Bone marrow (tissue), 2 donors: ENCODE measurements at places on chromosomes 13 and 19.

GRCh38 chr13:98461486-98462240 is 115.2 kb downstream of the STK24 start:
- no peak for DNase-seq

GRCh38 chr13:23847497-23847896 is 41.7 kb downstream of the MIPEP start:
- no peak for DNase-seq

DNA sequence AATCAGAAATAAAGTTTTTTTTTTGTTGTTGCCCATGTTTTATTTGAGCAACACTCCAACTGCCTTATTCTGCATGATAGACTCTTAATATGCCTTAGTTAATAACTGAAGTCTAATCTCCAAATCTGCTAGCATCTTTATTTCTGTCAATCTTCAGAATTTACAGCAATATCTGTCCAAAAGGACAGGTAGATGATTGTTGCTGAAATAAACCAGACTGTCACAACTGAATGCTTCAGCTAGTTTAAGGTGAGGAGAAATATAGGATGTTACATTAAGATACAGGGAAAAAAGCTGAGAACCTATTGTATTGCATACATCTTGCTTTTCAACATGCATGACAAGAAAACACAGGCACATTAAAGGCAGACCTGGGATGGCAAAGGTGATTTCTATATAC is 204.3 kb downstream of the SLITRK1 start:
- DNase-seq: no peak

- peak; percentile 92 for DNase-seq
Measured at GRCh38 chr19:38849147-38849859, 483 bp downstream of the HNRNPL start.

DNA sequence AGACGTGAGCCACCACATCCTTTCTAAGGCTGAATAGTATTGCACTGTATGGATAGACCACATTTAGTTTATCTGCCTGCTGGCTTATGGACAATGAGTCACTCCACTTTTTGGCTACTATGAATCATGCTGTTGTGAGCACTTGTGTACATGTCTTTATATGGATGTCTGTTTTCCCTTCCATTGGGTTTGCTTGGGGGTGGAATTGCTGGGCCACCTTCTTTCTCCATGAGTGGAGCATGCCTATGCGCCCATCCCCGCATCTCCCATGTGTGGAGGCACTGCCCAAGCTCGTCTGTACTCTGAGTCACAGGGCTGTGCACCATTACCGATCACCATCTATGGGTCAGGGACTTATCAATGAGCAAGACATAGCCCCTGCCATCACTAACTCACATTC is 127.2 kb upstream of the GJB6 start:
- no peak for DNase-seq

DNA sequence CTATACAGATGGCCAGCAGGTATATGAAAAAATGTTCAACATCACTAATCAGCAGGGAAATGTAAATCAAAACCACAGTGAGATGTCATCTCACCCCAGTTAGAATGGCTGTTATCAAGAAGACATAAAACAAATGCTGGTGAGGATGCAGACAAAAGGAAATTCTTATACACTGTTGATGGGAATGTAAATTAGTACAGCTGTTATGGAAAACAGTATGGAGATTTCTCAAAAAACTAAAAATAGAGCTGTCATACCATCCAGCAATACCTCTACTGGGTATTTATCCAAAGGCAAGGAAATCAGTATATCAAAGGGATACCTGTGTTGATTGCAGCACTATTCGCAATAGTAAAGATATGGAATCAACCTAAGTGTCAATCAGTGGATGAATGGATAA is 22.9 kb downstream of the COG3 start:
- DNase-seq: no peak

GRCh38 chr13:59877933-59878332 is 285.8 kb downstream of the DIAPH3 start:
- DNase-seq: no peak

DNA sequence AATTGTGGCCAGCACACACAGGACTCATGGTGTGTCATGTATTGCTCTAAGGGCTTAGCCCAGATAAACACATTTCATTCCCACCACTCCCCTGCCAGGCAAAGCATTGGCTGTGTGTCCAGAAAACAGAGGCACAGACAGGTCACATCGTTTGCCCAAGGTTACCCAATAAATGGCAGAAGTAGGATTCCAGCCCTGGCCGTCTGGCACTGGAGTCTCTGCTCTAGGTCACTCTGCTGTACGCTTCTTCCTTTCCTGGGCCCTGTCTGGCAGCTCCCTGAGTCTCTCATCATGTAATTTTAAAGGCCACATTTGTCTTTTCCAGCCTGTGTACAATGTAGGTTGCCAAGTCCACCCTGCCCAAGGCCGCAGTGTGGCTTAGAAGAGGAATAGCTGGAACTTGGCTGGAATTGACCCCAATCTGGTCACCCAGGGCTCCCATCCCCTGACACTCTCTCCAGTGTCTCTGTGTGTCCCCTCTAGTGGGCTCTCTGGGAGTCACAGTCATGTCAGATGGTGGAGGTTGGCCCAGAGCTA is 264.5 kb upstream of the TSHZ3 start:
- no peak for DNase-seq

GRCh38 chr19:43562226-43562697 is 13.1 kb downstream of the XRCC1 start:
- peak; percentile 68 for DNase-seq

- no peak for DNase-seq
Measured at GRCh38 chr13:22311734-22312404, 641.0 kb downstream of the FGF9 start.

DNA sequence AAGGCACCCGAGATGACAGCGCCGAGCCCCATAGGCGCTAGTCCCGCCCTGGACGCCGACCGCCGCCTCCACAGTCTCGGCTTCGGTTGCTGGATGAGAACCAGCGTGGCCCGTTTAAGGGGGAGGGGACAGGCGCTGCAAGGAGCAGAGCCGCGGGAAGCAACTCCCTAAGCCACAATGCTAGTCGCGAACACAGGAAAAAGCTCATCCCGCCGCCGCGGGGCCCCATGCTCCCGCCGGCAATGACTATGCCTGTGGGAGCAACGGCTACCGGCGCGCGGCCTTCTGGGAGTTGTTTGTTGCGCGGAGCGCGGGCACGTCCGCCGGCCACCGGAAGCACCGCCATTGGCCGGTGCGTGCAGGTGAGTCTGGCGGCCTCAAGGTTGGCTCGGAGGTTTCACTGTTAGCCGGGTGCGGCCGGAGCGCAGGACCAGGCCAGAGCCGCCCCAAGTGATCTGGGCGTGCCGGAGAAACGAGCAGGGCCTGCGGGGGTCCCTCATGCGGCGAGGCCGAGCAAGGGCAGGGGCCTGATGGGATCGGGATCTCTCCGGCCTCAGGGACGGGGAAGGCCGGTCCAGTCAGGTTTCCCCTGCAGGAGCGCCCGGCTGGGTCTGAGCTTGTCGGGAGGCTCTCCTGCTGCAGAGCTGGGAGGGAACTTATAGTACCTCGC is at the start of gene ZNF544:
TSS of gene ZNF544 (plus strand) at position 330 of the 670 bp plus-strand sequence. CDS start 15,110 bp downstream, outside the sequence.
- peak; percentile 28 for DNase-seq

- DNase-seq: no peak
Measured at GRCh38 chr19:49938662-49939061, 9.4 kb upstream of the NUP62 start.

- no peak for DNase-seq
Measured at GRCh38 chr19:37413313-37414084, 42.6 kb downstream of the ZNF527 start.

- no peak for DNase-seq
Measured at GRCh38 chr13:77387607-77388200, 60.8 kb upstream of the MYCBP2 start.

DNA sequence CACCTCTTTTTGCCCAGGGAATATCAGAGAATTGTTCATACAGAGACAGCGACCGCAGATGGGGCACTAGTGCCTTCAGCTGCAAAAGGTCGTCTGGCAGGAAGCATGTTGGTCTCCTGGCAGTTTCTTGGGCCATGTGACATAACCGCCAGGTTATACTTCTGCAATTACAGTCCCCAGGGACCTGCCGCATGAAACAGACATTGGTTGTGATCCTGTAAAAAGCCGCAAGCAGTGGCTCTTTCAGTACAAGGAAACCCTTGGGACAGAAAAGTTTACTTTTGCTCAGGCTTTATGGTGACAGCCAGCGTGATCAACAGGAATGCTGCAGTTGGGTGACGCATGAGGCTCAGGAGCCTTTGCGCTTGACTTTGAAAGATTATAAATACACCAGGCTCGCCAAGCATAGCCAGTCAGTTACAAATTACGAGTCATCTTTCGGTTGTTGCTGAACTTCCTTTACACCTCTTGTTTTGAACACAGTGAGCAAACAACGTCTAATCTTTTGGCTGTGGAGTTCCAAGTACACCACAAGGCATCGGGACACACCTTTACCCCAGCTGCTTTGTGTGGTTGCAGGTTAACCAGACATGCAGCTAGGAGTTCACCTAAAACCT is 50.5 kb upstream of the UBE2L5 start:
- DNase-seq: peak; percentile 80

DNA sequence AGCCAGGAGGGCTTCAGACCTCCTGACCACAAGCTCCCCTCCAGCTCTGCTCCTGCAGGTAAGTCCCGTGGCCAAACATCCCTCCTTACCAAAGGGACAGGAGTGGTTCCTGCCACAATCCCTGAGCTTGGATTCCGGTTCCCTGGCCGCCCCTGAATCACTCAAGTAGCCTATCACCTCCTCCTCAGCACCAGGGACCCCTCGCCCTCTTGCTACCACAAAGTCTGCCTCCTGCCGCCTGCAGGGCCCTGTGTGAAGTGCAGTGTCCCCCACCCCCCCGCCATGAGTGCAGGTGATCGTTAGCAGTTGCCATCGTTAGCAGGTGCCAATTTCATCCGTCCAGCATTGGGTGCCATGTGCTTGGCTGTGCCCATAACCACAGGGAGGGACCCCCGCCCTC is 40.8 kb upstream of the RANBP3 start:
- no peak for DNase-seq

DNA sequence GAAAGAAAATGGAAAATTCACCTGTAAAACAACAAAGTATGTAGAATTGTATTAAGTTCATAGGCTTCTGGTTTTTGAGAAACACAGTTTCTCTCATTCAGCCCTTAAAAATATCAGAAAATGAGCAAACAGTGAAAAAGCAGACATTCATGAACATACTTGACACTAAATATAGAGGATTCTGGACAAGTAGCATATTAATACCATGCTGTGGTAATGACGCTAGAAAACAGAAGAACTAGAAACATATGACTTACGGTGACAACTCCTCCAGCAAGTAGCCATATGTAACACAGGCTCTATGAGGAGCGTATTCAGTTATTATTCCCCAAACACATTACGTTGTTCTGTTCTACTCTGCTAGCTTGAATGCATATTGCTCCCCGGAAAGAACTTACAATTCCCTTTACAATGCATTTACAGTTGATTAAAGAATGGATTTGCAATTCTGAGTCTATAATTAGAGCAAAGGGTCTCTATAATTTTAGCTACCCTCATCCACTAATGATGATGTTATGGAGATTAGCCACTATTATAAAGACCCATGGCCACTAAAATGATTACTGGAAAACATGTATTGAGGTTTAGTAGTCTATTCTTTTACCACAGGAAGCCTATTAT is 672.1 kb downstream of the EFNB2 start:
- DNase-seq: no peak

GRCh38 chr19:13861392-13861713 is 15.6 kb upstream of the NANOS3 start:
- DNase-seq: peak; percentile 67

GRCh38 chr13:40438999-40439797 is 227.2 kb downstream of the FOXO1 start:
- DNase-seq: no peak

DNA sequence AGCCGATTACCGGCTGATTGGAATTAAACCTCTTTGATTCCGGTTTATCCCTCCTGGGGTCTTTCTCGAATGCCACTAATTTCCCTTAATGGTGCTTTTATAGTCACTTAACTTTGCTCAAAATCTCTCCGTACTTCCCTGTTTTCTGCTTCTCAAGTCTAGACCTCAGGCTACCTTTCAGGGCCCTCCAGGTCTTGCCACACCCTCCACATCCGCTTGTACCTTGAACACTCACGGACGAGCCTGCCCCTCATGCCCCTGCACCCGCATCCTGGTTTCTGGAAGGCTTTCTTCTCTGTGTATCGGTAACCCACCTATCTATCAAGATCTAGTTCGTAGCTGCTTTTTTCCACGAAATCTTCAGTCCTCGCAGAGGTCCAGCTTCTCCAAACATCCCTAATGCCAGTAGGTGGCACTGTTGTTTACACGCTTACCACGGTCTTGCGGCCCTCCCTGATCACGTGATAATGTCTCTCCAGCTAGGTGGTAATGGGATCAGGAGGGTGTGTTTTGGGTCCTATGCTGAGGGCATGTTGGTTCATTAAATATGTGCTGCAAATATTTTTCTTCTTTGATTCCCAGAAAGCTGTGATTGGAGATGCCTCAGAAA is 13.8 kb downstream of the ATP12A start:
- peak; percentile 7 for DNase-seq

- DNase-seq: no peak
Measured at GRCh38 chr13:35659796-35660195, 183.3 kb upstream of the MAB21L1 start.

GRCh38 chr13:30618186-30618929 is 638 bp downstream of the USPL1 start:
- DNase-seq: peak; percentile 9

DNA sequence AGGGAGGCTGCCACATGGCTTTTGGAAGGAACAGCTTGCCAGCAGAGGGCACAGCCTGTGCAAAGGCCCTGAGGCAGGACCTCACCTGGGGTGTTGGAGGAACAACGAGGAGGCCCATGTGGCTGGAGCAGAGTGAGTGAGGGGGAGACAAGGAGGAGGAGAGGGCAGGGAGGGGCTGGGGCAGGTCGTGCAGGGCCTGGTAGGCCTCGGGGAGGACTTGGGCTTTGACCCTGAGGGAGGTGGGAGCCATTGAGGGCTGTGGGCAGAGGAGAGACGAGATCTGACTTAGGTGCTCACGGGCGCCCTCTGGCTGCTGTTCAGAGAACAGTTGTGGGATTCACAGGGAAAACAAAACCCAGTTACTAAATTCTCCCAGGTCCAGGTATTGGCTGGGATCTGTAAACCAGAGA is 25.2 kb downstream of the ZNRF4 start:
- DNase-seq: no peak

- no peak for DNase-seq
Measured at GRCh38 chr13:97113231-97114001, 108.7 kb upstream of the MBNL2 start.

DNA sequence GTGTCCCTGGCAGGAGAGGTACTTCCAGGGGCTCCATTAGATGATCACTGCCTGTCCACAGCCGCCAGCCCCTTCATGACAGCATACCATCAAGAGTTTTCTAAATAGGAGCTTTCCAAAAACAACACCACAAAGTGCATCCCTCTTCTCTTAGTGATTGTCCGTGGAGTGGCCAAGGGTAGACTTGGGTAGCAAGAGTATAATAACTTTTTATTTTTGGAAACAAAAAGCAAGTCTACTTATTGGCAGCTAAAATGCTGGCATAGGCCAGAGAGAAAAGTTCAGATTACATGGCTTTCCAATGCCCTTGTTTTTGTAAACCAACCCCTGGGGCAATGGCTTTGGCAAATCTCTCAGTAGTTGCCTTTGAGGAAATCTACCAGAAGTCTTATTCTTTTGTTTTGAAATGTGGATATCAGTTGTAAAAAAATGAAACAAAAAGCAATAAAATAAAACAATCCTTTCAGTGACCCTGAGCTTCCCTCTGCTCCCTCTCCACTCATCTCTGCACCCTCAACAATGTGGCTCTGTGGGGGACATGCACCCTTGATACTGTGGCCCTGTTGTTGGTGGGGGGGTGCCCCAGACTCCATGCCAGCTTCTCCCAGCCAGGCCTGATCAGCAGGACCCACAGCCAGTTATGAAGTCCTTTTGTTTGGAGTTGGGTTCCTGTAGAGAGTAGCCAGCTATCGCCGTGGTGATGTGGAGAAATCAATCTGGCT is 294.1 kb downstream of the DLEU7 start:
- DNase-seq: no peak

GRCh38 chr13:110627761-110628476 is 12.6 kb downstream of the NAXD start:
- no peak for DNase-seq
